ENCODE measurements at places on chromosomes 6 and 20.

DNA sequence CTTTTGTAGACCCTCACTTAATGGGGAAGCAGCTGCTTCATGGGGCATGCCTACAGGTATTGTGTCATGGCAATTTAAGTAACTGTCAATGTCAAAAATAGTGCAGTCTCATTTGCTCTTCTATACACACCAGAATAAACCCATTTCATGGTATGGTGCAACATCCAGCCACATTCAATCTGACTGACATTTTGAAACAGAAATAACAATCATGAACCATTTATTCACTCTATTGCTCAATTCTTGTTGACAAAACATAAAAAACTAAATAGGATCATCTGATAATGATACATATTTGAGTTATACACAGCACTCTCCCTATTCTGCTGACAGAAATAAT is 122.9 kb downstream of the MAP7 start:
- DNase-seq: no peak

GRCh38 chr20:45924391-45925261 is 9.9 kb upstream of the PCIF1 start:
- DNase-seq: peak; percentile 81

DNA sequence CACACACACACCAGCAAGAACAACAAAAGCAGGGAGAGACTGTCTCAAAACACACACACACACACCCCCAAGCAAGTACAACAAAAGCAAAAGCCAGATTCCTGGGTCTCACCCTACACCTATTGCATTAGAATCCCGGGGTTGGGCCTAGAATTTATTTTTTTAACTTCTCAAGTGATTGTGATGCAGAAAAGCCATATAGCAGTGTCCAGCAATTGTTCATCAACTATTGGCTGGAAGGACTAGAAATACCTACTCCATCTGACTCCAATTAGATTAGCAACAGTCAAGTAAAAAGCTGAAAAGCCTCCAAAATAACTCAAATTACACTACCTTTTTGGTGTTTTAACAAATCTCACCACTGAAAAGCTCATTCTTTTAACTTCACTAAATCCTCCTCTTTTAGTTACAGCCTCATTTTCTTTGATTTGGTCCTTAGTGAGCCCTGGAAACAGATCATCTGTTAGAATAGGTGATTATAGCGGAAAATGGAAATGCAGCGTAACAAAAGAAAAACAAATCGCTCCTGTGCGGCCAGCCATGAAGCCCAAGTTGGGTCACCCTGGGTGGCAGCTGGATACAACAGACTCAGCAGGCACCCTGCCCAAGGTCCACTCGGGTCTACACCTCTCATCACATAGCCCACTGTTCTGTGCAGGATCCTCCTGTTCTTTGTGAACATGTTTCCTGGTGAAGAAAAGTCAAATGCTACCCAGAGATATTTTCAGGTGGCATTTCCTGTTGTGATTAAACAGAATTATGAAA is 38.7 kb downstream of the STAU1 start:
- DNase-seq: no peak

GRCh38 chr6:130324657-130325056 is 41.2 kb upstream of the TMEM200A start:
- no peak for DNase-seq

DNA sequence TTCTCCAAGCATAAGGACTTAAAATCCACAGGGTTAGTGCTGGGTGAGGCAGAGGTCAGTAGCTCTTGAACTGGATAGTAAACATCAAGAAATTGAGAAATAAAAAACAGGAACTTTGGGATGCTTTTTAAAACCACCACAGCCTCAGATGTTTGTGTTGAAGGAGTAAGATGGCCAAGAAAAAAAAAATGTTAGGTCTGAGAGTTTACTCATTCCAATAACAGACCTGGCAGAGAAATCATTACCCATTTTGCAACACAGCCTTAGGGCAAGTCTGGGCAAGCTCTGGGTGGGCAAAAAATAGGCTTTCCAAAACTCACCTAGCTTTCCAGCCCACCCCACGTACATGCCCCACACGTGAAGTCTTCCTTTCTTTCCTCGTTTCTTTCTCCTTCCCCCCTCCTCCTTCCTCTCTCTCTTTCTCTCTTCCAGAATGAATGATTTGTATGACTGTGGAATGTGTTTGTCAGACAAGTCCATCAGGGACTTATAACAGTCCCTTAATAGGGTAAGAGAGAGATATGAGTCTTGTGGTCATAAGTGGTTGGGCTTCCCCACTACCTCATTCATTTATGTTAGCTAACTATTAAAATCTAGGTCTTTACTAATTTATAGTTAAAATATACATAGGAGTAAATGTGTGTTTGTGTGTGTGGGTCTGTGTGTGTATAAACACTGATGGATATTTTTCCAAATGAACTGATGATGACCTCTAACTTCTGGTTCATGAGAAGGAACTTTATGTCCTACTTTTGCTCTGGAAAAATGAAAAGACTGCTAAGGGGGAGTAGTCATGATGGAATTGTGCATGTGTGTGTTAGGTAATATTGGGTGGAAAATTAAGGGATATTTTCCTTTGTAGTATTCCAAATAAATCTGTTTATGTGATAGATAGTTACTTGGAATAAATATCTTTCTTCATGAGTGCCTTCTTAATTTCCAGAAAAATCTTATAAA is 18.0 kb upstream of the DSE start:
- no peak for DNase-seq

DNA sequence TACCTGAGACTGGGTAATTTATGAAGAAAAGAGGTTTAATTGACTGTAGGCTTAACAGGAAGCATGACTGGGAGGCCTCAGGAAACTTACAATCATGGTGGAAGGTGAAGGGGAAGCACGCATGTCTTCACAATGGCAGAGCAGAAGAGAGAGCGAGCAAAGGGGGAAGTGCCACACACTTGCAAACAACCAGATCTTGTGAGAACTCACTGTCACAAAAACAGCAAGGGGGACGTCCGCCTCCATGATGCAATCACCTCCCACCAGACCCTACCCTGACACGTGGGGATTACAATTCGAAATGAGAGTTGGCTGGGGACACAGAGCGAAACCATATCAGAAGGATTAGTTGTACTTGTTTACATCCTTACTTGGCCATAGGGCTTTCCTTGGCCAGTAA is 49.7 kb downstream of the FIG4 start:
- DNase-seq: no peak

- DNase-seq: peak; percentile 24
Observed at GRCh38 chr6:44251576-44252524, 4.9 kb downstream of the HSP90AB1 start.

- no peak for DNase-seq
Observed at GRCh38 chr6:144008120-144008811, at the start of gene PLAGL1. Gene PLAGL1, minus strand, starts transcription at chr6:144008259. Its CDS starts 60,123 bp downstream, at chr6:143948136.

- no peak for DNase-seq
Observed at GRCh38 chr20:48523191-48523995, 304.4 kb downstream of the PREX1 start.

DNA sequence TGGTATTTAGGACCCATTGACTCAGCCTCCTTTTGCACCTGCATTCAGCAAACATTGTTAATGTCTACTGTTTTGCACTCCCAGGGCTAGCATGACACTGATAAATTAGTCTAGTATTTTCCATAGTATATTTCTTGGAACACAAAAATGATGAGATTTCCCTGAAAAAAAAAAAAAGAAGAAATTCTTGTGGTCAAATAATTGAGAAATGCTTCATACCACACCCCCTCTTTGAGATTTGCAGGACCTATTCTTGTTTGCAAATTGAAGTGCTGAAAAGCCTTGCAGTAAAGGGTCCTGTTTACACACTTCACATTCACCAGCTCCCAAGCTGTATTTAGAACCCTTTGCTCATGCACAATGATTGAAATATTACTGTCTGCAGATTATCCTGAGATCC is 36.3 kb upstream of the CLIC5 start:
- DNase-seq: no peak

DNA sequence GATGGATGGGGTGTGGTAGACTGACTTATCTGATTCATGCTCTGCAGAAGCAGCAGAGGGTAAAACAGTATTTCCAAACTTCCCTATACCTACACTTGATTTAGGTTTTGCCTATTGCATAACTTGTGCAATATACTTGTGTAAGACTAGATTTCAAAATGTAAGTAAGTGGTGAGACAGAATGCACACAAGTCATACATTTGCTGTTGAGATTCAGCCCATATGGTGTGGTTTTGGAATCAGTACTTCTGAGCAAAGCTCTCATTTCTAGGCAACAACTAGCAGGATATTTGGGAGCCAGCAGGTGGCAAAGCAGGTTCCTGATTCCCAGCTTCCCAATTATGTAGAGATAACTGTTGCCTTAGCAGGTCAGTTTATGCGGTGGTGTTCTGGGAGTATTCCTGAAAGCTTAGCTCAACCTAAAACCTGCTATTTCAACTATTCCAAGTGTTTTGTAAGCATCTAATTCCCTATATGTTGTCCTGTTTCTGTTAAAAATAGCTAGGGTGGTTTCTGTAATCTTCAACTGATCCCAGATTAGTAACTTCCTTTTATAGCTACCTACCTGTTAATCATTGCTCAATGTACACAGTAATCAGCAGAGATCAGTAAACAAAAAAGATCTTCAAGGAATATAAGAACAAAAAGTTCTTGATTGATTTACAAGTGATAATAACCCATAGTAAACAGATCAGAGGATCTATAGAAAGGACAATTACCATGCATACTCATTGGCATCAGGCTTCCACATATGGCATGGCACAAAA is 8.5 kb upstream of the FABP7 start:
- no peak for DNase-seq

DNA sequence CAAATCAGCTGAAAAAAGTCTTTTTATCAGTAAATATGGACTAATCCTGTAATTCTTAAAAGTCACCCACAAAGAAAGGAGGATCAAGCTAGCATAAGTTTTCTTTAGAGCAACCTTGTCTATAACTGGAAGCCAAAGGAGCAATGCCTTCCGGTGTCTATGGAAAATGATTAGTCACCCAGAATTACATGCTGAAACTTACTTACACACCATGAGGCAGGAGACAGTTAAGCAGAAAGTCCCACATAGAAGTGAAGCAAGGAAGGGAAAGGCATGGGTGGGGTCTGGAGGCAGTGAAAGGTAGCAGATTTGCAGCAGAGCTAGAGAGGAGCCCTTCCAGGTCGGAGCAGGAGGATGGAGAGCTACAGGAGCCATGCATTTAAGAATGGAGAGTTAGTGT is 153.7 kb upstream of the RIPOR2 start:
- DNase-seq: no peak

DNA sequence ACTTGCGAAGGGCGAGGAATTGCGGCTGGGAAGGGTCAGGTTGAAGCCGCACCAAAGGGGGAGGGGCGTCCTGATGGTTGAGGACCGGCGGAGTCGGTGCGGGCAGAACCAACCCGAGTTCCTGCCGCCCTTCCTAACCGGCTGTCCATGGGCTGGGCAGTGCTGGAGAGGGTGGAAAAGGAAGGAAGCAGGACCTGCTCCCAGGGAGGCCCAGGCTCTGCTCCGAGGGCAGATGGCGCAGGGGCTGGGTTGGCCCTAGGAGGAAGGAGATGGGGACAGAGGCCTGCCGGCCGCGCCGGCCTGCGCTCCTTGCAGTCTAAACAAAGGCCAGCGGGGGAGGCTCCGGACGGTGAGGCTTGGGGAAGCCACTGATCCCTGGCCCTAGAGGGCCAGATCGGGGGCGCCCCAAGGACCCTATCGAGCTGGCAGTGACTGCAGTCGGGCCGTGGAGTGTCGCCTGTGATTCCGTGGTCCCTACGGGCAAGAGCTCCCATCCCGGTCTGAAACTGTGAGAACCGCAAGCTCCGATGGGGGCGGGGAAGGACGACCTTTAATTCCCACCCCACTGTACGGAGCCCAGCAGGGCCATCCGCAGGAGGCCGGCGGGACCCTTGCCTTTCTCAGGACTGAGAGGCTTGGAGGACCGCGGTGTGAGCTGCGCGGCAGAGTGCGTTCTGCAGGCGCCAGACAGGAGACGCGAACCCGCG is 39.4 kb downstream of the YTHDF1 start:
- no peak for DNase-seq

DNA sequence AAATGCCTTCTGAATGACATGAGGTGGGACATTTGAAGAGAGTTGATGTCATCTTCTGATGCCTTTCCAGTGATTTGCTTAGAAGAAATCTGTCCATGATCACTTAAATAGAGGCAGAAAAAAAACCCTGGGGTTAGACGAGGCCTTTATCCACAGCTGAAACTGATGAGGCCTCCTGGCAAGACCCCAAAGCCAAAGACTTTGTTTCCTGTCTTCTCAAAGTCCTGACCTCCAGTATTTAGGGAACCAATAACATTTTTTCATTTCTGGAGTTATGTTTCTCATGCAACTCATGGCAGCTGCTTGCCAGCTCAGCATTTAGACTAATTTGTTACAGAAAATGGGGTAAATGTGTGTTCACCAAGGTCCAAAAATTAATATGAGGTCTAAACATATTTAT is 248.0 kb upstream of the PRDM1 start:
- DNase-seq: no peak

- no peak for DNase-seq
Observed at GRCh38 chr20:45354423-45355208, 6.4 kb upstream of the SDC4 start.

GRCh38 chr6:111222341-111222740 is 135.0 kb downstream of the SLC16A10 start:
- DNase-seq: no peak

DNA sequence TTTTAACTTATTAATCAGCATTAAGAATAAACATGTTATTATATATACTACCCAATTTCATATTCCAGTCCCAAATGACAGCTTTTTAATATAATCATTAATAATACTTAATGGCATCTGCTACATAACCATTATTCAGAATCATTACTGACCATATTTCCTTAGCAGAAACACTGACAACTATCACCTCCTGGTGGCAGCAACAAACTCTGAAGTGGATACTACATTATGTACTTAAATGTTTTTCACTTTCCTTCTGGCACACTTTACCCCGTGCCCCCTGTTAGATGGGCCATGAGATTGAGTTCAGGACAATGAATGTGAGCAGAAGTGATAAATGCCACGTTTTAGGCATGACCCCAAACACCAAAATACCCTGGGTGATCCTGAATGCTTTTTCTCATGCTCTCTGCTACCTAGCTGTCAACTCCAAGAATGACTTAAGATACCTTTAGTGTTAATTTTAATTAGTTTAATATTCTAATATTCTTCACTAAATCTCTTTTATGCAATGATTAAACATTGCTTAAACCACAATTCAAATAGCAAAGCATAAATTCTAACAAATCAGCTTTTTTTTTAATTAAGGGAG is 77.1 kb downstream of the LMBRD1 start:
- peak; percentile 25 for DNase-seq
